Caco-2 (cell line): ENCODE measurements at places on chromosomes 7 and 10.
A peak's percentile ranks its signal among the peaks of the same experiment; 100 is the strongest.

- no peak for DNase-seq
These were observed 28.9 kb downstream of the FBXW4 start for GRCh38 chr10:101666083-101666482.

DNA sequence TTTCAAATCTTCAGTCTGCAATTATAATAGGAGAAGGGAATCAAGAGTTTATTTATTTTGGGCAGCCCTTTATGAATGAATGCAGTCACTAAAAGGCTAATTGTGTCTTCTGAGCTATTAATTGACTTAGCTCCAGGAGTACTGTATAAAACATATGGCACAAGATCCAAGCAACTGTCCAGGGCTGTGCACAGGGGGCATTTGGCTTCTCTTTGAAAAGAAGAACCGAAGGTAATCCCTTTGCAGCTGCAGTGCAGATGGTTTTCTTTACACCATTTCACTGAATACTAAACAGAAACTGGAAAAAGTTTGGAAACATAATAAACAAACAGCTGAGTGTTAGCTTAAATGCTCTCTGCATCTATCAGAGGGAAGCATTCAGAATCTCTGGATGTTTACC is 282.6 kb upstream of the LRRN3 start:
- no peak for DNase-seq

DNA sequence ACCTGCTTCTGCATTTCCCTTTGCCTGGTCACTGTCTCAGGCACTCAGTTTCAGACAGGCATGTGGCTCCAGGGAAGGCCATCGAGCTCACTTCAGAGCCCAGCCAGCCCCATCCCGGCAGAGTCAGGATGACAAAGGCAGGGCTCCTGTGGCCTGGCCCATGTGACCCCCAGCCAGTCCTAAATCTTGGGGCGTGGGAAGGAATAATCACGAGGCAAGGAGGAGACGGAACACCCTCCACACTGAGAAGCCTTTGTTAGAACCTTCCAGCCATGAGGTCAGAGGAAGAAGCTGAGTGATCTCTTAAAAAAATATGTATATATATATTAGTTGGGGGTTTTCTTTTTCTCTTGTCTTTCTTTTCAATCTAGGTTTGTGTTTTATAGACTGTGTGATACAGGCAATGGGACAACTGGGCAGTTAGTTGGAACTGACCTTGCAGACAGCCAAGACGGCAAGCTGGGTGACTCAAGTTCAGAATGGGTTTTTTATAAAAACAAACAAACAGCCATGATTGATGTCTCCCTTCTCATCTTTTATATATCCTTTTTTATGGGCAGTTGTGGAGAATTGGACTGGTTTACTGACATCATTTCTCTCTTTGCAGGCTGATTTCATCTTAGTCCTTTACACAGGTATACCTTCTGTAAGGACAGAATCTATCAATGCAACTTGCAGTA is 60.8 kb downstream of the CHN2 start:
- no peak for DNase-seq

- DNase-seq = no peak
These were observed 101.4 kb downstream of the RELN start for GRCh38 chr7:103887853-103888602.

GRCh38 chr10:110432084-110432483 is 65.6 kb upstream of the DUSP5 start:
- no peak for DNase-seq

DNA sequence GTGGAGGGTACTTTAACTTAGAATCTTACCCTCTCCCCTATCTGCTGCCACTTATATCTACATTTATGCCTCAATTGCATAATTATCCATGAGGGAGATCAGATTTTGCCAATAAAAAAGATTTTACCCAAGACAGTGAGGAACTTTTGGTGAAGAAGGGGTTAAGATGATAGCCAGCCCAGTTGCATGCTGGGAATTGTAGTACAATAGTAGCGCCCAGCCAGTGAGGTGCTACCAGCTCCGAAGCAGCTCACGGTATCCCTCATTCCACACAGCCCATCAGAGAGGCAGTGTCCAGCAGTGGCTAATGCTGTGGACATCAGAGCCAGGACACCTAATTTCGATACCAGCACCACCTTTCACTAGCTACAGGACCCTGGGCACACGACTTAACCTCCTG is 5.9 kb upstream of the LGI1 start:
- DNase-seq = peak; percentile 56

- no peak for DNase-seq
These were observed 28.1 kb upstream of the JAKMIP3 start for GRCh38 chr10:132037676-132037975.

- no peak for DNase-seq
These were observed 108.6 kb downstream of the CDK6 start for GRCh38 chr7:92727755-92728154.

GRCh38 chr7:118232837-118233236 is 8.3 kb downstream of the ANKRD7 start:
- no peak for DNase-seq

- no peak for DNase-seq
These were observed 150.1 kb upstream of the SHH start for GRCh38 chr7:155962191-155962967.

DNA sequence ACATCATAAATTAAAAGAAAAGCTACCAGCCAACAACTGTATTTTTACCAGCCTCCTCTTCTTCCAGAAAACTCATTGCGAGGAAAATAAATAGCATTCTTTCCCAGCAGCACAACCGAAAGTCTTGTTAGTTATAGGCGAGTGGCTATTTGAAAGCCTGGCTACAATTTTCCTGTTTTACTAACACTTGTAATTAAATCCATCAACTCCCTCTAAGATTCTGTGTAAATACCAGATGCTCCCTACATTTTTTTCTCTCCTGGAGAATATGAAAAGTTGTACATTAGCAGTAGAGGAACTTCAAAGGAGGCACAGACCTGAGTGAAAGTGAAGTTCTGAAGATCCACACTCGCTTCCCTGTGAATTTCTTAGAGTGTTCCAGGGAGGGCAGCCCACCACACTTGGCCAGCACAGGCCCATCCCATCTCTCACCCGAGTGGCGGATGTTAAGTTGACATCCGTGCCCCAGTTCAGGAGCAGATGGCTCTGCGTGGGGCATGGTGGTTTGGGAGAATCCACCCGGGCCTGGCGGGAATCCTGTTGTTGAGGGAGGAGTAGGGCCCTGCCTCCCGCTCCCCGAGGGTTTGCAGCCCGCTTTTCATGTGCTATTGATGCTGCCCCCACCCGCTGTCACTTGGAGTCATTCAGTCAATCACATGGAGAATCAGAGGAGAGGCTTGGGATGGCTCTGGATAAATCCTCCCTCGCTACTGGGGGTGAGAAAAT is 451.0 kb upstream of the GALNT17 start:
- no peak for DNase-seq

GRCh38 chr10:115402699-115403098 is 309.5 kb downstream of the ATRNL1 start:
- no peak for DNase-seq

- DNase-seq = no peak
These were observed 82.8 kb upstream of the C7orf33 start for GRCh38 chr7:148507787-148508186.
